ENCODE measurements at places on chromosomes 1 and 21.

GRCh38 chr1:6732942-6733341, 31.3 kb upstream of the DNAJC11 start:
- no peak for DNase-seq

GRCh38 chr1:170891872-170892271, 43.5 kb upstream of the MROH9 start:
- no peak for DNase-seq

GRCh38 chr1:54591127-54591756, 32.1 kb downstream of the FAM151A start:
- DNase-seq = no peak

DNA sequence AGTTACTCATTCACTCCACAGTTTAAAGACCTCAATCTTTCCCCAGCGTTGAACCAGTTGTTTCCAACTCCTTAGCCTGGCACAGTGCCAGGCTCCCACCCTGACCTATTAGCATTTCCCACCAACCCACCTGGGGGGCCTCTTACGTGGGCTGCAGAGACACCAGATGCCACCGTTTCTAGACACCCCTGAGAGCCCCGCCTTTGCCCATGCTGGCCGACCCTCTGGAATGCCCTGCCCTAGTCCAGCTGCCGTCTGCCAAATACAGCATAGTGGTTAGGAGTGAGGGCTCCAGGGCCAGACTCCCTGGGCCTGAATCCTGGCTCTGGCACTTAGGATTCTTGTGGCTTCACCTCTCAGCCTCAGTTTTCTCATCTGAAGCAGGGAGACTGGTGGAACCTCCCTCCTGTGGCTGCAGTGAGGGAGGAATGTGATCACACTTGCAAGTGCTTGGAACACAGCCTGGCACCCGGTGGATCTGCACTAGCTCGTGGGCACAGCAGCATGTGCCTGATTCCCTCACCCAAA, 65.2 kb downstream of the TMCO4 start:
- no peak for DNase-seq

DNA sequence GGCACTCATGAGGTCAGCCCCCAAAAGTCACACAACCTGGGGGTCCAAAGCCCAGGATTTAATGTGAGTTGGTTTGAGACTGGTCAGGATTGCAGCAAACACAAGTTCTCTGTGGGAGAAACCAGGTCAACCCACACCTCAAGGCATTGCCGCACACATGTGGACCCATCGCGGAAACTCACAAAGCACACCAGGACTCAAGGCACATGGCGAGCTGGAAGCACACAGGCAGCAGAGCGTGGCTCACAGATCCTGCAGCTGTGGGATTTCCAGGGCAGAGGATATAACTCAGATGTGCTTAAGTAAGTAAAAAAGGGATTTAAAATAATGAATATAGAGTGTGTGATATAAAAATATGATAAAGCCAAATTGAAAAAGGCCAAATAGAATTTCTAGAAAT, 51.6 kb upstream of the ADARB1 start:
- DNase-seq = no peak

DNA sequence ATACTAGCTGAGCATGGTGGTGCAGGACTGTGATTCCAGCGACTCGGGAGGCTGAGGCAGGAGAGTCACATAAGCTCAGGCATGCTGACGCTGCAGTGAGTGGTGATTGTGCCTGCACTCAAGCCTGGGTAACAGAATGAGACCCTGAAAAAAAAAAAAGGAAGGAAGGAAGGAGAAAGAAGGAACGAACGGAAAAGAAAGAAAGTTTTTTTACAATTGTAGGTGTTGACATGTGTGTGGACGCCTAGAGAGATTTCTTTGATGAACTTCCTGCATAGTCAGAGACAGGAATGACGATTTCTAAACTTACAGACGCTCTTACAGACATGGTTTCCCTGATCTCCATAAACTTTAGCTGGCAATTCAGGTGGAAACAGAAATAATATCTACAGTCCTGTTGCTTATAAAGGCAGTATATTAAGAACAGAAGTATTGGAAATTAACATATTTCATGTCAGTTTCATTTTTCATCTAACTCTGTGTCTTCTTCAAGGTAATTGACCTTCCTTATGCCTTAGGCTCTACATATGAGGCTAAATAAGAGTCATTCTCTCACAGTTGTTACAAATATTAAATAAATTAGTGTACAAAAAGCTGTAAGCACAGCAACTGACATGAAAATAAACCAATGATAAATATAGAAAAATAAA, 4.1 kb downstream of the SAMSN1 start:
- no peak for DNase-seq

DNA sequence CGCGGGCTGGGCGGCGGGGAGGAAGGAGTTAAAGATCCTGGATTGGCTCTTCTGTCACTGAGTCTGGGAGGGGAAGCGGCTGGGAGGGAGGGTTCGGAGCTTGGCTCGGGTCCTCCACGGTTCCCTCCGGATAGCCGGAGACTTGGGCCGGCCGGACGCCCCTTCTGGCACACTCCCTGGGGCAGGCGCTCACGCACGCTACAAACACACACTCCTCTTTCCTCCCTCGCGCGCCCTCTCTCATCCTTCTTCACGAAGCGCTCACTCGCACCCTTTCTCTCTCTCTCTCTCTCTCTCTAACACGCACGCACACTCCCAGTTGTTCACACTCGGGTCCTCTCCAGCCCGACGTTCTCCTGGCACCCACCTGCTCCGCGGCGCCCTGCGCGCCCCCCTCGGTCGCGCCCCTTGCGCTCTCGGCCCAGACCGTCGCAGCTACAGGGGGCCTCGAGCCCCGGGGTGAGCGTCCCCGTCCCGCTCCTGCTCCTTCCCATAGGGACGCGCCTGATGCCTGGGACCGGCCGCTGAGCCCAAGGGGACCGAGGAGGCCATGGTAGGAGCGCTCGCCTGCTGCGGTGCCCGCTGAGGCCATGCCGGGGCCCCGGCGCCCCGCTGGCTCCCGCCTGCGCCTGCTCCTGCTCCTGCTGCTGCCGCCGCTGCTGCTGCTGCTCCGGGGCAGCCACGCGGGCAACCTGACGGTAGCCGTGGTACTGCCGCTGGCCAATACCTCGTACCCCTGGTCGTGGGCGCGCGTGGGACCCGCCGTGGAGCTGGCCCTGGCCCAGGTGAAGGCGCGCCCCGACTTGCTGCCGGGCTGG, at the start of gene NPR1:
Gene NPR1, plus strand, starts transcription at position 170 of the 818 bp plus-strand sequence. Its CDS starts 421 bp downstream, at position 591.
- peak; percentile 14 for DNase-seq

DNA sequence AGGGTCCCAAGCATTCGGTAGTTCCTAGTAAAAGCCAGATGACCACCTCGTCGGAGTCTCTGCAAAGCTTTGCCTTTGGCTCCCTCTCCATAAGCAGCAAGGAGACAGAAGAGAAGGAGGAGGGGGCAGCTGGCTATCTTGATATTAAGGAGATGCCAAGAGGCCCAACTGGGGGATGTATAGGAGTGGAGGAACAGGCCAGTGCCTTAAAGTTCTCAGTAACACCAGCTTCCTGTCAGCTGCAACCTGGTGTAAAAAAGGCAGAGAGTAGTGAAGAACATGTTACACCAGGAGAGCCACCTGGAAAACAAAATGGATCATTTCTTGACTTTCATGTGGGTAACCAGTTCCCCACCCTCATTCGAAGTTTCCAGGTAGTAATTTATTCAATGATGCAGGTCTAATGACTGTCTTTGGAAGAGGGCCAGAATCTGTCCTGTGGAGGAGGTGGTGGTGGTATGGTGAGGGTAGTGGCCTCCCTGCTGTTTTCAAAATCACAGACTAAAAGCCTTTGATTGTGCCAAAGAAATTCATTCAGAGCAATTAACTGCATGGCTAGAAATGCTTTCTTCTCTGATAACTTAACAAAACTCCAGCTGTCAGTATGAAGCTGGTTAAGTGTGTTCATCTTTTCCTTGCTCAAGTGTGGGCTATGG, 27.3 kb downstream of the TMEM200B start:
- DNase-seq = no peak

GRCh38 chr1:234512451-234512861, 33.5 kb upstream of the TARBP1 start:
- peak; percentile 89 for DNase-seq

GRCh38 chr1:147475488-147475887, 65.8 kb upstream of the BCL9 start:
- no peak for DNase-seq

DNA sequence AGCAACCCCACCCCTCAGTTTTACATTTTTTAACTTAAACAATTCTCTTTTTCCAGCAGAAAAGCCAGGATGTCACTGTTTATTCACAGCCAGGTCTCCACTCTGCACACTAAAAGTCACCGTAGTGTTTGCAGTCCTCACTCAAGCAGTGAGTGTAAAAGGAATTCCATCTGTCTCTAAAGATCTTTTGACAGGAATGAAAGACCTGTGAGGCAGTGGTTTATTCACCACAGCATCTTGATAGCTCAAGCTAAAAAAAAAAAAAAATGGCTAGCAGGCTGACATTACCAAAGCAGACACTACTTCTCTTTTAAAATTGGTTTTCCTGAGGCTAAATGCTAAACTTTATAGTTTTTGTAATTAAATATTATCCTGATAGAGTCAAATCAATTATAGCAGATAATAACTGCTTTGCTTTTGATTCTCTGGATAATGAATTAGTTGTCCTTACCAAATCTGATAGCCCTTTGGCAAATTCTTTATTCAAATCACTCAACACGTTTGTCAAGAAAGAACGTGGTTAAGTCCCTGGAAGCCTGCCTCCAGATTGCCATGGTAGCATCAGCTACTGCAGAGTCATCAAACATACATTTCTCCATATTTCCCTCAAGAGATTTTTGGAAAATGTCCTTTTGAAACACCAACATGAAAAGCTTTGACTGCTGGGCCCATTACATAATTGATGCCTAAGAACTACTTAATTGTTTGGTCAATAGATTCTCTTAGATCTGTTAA, 22.2 kb upstream of the SLC5A9 start:
- DNase-seq = no peak

GRCh38 chr1:156929596-156930238, 9.3 kb downstream of the LRRC71 start:
- DNase-seq = no peak

- no peak for DNase-seq
Observed at GRCh38 chr1:222392556-222392955, 155.3 kb downstream of the HHIPL2 start.

DNA sequence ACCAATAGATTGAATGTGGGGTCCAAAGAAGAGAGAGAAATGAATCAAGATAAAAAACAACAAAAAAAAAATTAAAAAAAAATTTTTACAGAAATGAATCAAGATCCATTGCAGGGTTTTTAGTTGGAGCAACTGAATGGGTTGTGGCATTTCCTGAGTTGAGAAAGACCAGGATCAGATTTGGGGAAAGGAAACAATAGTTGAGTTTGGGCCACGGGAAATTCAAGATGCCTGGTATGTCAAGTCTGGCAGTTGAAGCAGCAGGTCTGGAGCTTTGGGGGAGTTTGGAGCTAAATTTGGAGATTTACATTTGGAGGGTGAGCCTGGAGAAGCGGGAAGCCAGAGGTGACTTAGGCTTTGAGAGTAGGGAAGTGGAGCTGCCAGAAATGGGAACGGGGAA, 22.6 kb downstream of the ATP8B2 start:
- DNase-seq = no peak

- no peak for DNase-seq
Observed at GRCh38 chr1:177571076-177571475, 398.8 kb downstream of the SEC16B start.

DNA sequence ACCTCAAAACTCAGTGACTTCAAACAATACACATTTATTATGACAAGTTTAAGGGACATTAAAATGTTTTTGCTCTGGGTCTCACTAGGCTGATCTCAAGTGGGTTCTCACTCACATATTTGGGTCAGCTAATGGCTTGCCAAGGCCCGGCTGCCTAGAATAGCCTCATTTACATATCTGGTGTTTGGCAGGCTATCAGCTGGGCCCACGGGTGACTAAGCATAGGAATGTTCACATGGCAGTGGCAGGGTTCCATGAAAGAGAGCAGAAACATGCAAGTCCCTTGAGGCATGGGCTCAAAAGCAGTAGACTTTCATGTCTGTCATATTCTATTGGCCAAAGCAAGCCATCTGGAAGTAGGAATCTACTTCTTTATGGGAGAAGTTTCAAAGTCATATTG, 492.6 kb downstream of the KCNT2 start:
- DNase-seq = no peak

DNA sequence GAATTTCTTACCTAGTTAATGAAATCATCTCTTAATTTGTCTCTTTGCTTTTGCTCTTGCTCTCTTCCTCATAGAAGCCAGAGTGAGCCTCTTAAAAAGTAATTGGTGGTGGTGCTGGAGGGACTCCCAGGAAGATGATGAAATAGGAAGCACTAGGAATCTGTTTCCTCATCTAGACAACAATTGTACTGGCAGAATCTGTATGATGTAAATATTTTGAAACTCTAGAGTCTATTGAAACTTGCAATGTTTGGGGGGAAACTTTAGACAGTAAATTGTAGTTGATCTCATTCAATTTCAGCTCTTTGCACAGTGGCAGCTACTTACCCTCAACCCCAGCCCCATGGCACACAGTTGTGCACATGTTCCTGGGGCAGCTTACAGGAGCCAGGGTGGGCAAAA, 10.6 kb downstream of the RGSL1 start:
- peak; percentile 59 for DNase-seq

DNA sequence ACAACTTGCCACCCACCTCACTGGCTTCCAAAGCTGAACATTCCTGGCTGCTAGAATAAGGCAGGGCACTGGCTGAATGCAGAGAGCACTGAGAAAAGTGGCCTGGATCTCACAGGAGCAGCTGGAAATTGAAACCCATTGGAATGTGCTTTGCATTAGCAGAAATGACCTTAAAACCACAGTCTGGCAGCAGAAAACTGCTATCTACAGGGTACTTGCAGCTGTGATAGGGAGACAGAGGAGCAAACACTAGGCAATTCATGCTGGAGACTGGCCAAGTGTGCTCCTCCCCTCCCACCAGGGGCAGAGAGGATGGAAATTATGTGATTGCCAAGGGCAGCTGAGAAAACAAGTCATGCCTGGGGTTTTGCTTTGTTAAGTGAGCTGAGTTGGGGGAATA, 47.2 kb downstream of the HSD3B1 start:
- no peak for DNase-seq

DNA sequence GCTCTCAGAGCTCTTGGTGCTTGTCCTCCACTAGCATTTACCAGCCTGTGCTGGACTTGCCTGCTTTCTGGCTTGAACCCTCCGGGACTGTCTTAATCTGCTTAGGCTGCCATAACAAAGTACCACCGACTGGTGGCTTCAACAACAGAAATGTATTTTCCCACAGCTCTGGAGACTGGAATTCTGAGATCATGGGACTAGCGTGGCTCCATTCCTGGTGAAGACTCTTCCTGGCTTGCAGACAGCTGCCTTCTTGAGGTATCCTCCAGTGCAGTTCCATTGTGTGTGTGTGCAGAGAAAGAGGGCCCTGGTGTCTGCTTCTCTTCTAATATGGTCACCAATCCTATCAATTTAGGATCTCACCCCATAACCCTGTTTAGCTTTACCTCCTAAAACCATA, 22.0 kb upstream of the RCAN1 start:
- no peak for DNase-seq

GRCh38 chr1:109790735-109791494, 27.2 kb upstream of the EPS8L3 start:
- DNase-seq = peak; percentile 77

DNA sequence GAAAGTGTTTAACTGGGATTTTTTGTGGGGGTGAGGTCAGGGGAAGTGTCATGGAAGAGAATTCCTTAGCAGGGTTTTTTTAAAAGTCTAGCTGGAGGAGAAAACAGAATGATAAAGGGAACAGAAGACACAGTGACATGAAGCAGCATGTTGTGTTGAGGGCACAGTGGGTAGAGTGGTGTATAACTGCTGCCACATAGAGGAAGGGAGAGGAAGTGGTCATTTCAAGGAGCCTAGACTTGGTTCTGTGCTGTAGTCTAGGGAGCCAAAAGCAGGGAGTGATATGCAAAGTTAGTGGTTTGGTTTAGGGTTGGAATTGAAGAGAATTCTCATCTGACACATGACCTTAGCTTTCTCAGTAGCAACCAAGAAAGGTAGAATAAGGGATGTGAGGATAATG, 10.2 kb downstream of the EEIG2 start:
- peak; percentile 43 for DNase-seq

Data from inflammatory macrophage (primary cell).